ENCODE measurements at places on chromosomes 1 and 21.
A peak's percentile ranks its signal among the peaks of the same experiment; 100 is the strongest.

DNA sequence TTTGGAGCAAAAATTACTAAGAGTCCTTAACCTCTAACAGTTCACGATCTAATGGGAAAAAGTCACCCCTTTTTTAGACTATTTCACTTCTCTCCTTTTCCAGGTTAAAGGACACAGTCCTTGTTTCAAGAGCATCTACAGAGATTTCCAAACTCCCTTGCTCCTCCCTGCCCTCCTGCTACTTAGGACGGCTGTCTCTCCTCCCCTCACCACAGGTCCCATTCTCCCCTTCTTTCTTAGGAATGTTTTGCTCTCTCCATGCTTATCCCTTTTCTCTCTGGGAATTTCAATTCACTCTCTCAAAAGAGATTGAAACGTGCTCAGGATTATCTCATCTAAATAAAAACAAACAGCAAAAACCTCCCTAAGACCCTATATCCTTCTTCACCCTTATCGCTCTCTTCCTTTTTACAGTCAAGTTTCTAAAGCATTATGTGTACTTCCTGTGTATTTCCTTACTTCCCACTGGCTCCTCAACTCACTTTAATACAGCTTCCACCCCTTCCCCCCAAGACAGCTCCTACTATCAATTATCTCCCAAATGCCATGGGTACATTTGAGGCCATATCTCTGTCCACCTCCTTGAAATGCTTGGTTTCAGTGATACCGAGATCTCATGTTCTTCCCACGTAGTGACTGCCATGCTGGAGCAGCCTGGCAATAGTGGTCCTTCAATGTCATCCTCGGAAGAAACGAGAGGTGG, 43.2 kb upstream of the ZNF281 start:
- no peaks in the 10 kb centered on the region for H3K27me3 ChIP-seq
- no peak overlapping the region for H3K4me3 ChIP-seq
- no peaks in the 10 kb centered on the region for H3K36me3 ChIP-seq
- no peak overlapping the region for H3K27ac ChIP-seq
- no peak for DNase-seq

GRCh38 chr1:54987919-54988705, 7.7 kb downstream of the TMEM61 start:
- H3K4me3 ChIP-seq = no peak overlapping the region
- no peak for DNase-seq
- H3K4me1 ChIP-seq = no peaks in the 10 kb centered on the region
- no peaks in the 10 kb centered on the region for H3K36me3 ChIP-seq

GRCh38 chr21:20592463-20592862, 405.7 kb upstream of the NCAM2 start:
- H3K27me3 ChIP-seq = no peaks in the 10 kb centered on the region
- H3K4me3 ChIP-seq = no peak overlapping the region
- H3K4me1 ChIP-seq = no peaks in the 10 kb centered on the region
- no peak for DNase-seq
- H3K36me3 ChIP-seq = no peaks in the 10 kb centered on the region

GRCh38 chr1:82946096-82946605, 1052.8 kb downstream of the TTLL7 start:
- H3K27ac ChIP-seq = no peak overlapping the region
- no peak for DNase-seq
- H3K27me3 ChIP-seq = no peaks in the 10 kb centered on the region
- no peaks in the 10 kb centered on the region for H3K4me1 ChIP-seq
- H3K36me3 ChIP-seq = no peaks in the 10 kb centered on the region

- no peak overlapping the region for H3K4me3 ChIP-seq
- H3K27me3 ChIP-seq = no peaks in the 10 kb centered on the region
- no peaks in the 10 kb centered on the region for H3K4me1 ChIP-seq
Observed at GRCh38 chr1:227449051-227449450, 114.3 kb upstream of the ZNF678 start.

GRCh38 chr1:178664278-178664677, 60.8 kb upstream of the RALGPS2 start:
- DNase-seq = no peak
- H3K27me3 ChIP-seq = no peaks in the 10 kb centered on the region
- no peak overlapping the region for H3K4me3 ChIP-seq
- no peaks in the 10 kb centered on the region for H3K36me3 ChIP-seq
- H3K4me1 ChIP-seq = no peaks in the 10 kb centered on the region
- no peak overlapping the region for H3K27ac ChIP-seq

GRCh38 chr1:5142389-5142788, 488.0 kb downstream of the AJAP1 start:
- DNase-seq = no peak
- H3K4me3 ChIP-seq = no peak overlapping the region
- no peaks in the 10 kb centered on the region for H3K4me1 ChIP-seq
- no peaks in the 10 kb centered on the region for H3K36me3 ChIP-seq

DNA sequence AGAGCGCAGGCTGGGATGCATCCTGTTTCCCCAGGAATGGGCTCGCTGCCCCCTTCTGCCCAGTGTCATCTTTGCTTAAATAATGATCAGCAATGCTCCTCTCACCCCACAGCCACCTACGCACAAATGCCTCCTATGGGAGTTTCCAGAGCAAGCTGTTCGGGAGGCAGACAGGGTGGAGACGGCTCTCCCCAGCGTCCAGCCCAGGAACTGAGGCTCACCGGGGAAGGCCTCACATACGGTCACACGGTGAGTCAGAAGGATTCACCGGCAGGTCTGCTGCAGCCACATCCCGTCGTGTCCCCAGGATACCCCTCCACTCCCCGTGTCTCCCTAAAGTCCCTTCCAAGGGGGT, 40.3 kb upstream of the RUNX3 start:
- no peak for DNase-seq
- H3K27me3 ChIP-seq = no peaks in the 10 kb centered on the region
- H3K4me3 ChIP-seq = no peak overlapping the region
- H3K4me1 ChIP-seq = no peaks in the 10 kb centered on the region
- no peak overlapping the region for H3K27ac ChIP-seq

- no peaks in the 10 kb centered on the region for H3K4me1 ChIP-seq
- H3K36me3 ChIP-seq = no peaks in the 10 kb centered on the region
- no peak overlapping the region for H3K27ac ChIP-seq
- no peak overlapping the region for H3K4me3 ChIP-seq
Observed at GRCh38 chr1:204623894-204624361, 61.6 kb downstream of the LRRN2 start.

GRCh38 chr1:43495204-43495603, 35.5 kb upstream of the PTPRF start:
- no peaks in the 10 kb centered on the region for H3K27me3 ChIP-seq
- DNase-seq = no peak
- no peaks in the 10 kb centered on the region for H3K36me3 ChIP-seq
- no peaks in the 10 kb centered on the region for H3K4me1 ChIP-seq

DNA sequence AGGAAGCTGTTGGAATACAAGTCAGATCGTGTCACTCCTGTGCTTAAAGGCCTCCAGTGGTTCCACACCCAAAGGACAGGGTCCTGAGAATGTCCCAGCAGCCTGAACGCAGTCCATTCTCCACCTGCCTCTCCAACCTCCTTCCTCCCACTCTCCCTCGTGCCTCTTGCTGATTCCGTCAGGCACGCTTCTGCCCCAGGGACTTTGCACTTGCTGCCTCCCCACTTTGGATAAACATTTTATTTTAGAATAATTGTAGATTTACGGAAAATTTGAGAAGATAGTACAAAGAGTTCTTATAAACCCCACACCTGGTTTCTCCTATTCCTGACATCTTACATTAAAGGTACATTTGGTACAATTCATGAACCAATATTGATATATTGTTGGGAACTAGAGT, 28.4 kb upstream of the LDLRAP1 start:
- H3K4me1 ChIP-seq = no peaks in the 10 kb centered on the region
- no peak overlapping the region for H3K4me3 ChIP-seq
- no peaks in the 10 kb centered on the region for H3K27me3 ChIP-seq
- H3K36me3 ChIP-seq = no peaks in the 10 kb centered on the region

- no peak for DNase-seq
- H3K27ac ChIP-seq = peak overlapping the region; percentile 89
- H3K27me3 ChIP-seq = no peaks in the 10 kb centered on the region
- peak overlapping the region; percentile 63 for H3K4me3 ChIP-seq
- peaks cover 30% of the 10 kb centered on the region for H3K4me1 ChIP-seq
Observed at GRCh38 chr1:35642471-35642955, 1.2 kb upstream of the PSMB2 start.

GRCh38 chr1:203534526-203534925, 40.6 kb downstream of the OPTC start:
- no peaks in the 10 kb centered on the region for H3K4me1 ChIP-seq
- peak; percentile 87 for DNase-seq

DNA sequence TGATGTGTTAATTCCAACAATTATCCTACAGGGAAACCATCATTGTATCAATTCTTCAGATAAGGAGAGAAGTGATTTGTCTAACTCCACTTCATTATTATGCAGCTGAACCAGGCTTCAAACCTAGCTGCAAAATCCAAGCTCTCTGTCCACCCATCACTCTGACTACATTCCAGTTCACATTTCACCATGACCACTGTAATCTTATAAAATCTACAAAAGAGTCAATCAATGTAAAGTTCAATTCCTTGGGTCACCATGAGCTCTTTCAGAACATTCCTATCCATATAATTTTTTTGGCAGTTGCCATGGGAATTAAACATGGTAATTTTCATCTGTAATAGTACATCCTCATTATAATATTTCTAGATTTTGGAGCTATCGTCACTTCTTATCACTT, 100.9 kb downstream of the PLPPR5 start:
- H3K36me3 ChIP-seq = no peaks in the 10 kb centered on the region
- H3K4me3 ChIP-seq = no peak overlapping the region
- no peak for DNase-seq
- H3K4me1 ChIP-seq = no peaks in the 10 kb centered on the region

- H3K27ac ChIP-seq = no peak overlapping the region
- H3K27me3 ChIP-seq = no peaks in the 10 kb centered on the region
- no peak for DNase-seq
- H3K4me3 ChIP-seq = no peak overlapping the region
- H3K4me1 ChIP-seq = no peaks in the 10 kb centered on the region
Observed at GRCh38 chr21:37877888-37878684, 38.2 kb downstream of the KCNJ6 start.

- peaks cover 15% of the 10 kb centered on the region for H3K4me1 ChIP-seq
- no peaks in the 10 kb centered on the region for H3K36me3 ChIP-seq
- H3K27ac ChIP-seq = no peak overlapping the region
- H3K27me3 ChIP-seq = no peaks in the 10 kb centered on the region
Observed at GRCh38 chr1:236950365-236950764, 53.9 kb downstream of the MT1HL1 start.

DNA sequence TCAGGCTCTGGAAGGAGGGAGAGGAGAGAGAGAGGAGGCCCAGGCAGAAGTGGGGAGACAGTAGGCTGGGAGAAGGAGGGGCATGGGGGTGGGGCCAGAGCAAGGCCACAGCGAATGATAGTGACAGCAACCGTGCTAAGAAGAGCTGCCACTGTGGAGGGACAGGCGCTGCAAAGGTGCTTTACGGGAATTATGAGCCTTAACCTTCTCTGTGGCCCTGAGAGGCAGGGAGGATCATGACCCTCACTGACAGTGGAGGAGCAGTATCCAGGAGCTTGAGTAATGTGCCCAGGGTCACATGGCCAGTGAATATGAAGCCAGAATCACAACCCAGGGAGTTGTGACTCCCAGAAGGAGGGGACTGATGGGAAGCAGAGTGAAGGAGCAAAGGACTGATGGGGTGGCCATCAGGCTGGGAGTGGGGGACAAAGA, 53.4 kb upstream of the RPL11 start:
- H3K4me1 ChIP-seq = peaks cover 17% of the 10 kb centered on the region
- peak; percentile 67 for DNase-seq
- no peak overlapping the region for H3K4me3 ChIP-seq
- H3K27ac ChIP-seq = peak overlapping the region; percentile 24
- no peaks in the 10 kb centered on the region for H3K36me3 ChIP-seq

GRCh38 chr21:41112740-41113692, 54.9 kb upstream of the BACE2 start:
- H3K4me3 ChIP-seq = no peak overlapping the region
- peak; percentile 54 for DNase-seq
- no peak overlapping the region for H3K27ac ChIP-seq

GRCh38 chr1:239997160-239997514, 94.5 kb upstream of the FMN2 start:
- no peaks in the 10 kb centered on the region for H3K36me3 ChIP-seq
- no peak for DNase-seq
- H3K4me3 ChIP-seq = no peak overlapping the region

DNA sequence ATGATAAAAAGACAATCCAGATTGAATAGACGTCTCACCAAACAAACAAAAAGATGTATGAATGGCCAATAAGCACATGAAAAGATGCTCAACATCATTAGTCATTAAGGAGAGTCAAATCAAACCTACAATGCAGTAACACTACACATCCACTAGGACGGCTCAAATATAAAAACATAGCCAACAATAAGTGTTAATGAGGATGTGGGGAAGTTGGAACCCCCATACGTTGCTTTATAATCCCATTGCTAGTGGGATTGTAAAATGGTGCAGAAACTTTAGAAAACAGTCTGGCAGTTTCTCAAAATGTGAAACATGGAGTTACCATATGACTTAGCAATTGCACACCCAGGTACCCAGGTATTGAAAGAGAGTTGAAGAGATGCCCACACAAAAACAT, 14.7 kb upstream of the IL24 start:
- H3K4me3 ChIP-seq = no peak overlapping the region
- no peaks in the 10 kb centered on the region for H3K4me1 ChIP-seq
- H3K27ac ChIP-seq = no peak overlapping the region
- no peaks in the 10 kb centered on the region for H3K27me3 ChIP-seq

DNA sequence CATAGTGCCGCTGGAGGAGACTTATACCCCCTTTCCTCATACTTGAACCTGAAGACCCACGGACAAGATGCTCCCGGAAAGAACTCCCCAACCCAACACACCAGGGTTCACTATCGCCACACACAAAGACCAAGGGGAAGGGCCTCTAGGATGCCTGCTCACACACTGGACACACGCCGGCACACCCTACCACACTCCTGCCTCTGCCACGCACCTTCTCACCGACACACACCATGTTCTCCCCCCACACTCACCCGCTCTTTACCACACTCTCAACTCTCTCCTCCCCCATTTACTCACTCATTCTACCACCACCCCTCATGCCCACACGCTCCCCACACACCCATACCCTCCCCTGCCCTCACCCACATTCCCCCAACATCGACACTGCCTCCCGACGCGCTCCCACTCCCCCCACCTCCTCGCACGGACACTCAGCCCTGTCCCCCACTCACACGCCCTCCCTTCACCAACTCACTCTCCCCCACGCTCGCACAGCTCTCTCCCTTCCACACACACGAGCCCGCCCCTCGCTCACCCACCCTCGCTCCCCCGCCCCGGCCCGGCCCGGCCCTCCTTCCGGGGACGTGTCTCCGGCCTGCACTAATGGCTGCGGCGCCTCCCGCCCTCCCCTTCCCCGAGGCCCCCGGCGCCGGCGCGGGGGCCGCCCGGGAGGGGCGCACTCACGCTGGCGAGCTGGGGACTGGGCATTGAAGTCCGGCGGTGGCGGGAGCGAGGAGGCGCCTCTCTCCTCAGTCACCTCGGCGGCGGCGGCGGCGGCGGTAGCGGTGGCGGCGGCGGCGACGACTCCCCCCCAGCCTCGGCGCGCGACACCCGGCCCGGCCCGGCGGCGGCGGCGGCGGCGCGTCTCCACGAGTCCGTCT, 626 bp downstream of the PTP4A2 start:
- DNase-seq = peak; percentile 81
- peak overlapping the region; percentile 93 for H3K4me3 ChIP-seq
- no peaks in the 10 kb centered on the region for H3K36me3 ChIP-seq
- peaks cover 62% of the 10 kb centered on the region for H3K4me1 ChIP-seq

Data from right atrium auricular region (tissue), 2 donors.